Activated T-cell treated with anti-CD3 and anti-CD28 coated beads, Interleukin-2, amount 50 U/mL, for 1 hour (primary cell): ENCODE measurements at places on chromosomes 7 and 10.

GRCh38 chr10:51272555-51272954, 198.3 kb downstream of the PRKG1 start:
- DNase-seq: no peak

DNA sequence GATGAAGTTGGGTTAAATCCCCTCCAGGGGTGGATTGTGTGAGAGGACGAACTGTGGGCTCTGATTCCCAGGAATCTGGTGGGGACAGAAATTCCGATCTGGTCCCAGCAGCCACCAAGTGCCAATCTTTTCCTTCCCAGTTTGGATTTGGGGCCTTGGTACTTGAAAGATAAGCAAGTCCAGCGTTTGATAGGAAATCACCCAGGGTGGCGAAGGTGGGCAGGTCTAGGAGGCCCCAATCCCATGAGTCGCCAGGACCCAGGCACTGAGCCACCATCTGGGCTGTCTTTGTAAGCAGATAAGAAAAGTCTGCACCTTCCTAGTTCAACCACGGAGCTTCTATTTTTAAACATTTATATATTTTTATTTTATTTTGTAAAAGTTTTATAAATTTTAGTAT, 122.6 kb upstream of the LSM8 start:
- no peak for DNase-seq

- DNase-seq: no peak
Measured at GRCh38 chr7:121608785-121609184, 212.7 kb upstream of the FAM3C start.

- DNase-seq: no peak
Measured at GRCh38 chr7:24501009-24501408, 72.2 kb upstream of the PALS2 start.

GRCh38 chr7:126635545-126635944, 617.2 kb downstream of the GRM8 start:
- DNase-seq: no peak

GRCh38 chr7:4168541-4168940, 513.6 kb upstream of the FOXK1 start:
- no peak for DNase-seq

DNA sequence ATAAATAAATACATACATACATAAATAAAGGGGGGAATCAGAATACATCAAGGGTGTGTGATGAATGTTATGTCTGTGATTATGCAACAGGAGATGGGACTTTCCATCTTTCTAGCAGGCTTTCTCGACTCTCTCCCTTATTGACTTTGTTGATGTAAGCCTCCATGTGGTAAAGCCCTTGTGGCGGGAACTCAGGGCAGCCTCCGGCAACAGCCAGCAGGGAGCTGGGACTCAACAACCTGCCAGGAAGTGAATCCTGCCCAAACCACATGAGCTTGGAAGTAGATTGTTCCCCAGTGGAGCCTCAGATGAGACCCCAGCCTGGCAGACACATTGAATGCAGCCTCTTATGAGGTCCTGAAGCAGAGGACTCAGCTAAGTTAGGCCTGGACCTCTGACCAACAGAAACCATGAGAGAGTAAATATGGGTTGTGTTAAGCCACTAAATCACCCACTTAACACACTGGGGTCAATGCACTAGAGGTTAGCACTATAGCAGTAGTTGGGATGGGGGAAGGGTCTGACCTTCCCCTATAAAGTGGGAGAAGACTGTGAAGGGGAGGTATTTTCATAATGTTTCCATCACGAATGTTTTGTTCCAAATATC, 104.0 kb downstream of the JCAD start:
- no peak for DNase-seq

- no peak for DNase-seq
Measured at GRCh38 chr10:34681933-34682332, 133.2 kb downstream of the PARD3 start.

DNA sequence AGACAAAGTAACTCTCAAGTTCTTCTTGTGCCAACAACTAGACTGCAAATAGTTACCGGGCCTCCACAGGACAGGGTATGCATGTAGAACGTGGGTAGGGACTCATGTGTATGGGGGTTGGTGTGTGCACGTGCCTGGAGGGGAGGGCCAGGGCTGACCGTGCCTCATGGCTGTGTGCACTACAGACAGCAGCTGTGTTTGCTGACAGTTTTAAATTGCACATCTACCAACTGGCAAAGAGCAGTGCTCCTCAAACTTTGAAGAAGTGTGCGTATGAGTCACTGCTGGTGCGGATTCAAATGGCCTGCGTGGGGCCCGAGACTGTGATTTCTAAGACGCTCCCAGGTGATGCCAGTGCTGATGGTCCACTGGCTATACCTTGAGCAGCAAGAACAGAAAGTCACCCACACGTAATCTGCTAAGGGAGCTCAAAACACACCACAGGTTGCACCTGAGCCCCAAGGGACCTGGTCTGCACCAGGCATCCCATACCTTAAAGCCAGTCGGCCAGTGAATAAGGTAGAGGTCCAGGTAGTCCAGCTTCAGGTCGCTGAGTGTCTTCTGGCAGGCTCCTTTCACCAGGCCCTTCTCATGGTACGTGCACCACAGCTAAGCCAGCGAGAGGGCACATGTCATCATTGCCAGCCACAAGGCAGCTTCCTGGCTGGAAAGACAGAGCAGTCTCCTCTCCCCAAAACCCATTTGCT, 8.5 kb downstream of the AKR1B1 start:
- DNase-seq: no peak

GRCh38 chr10:100889546-100889945, 23.2 kb upstream of the SLF2 start:
- no peak for DNase-seq

DNA sequence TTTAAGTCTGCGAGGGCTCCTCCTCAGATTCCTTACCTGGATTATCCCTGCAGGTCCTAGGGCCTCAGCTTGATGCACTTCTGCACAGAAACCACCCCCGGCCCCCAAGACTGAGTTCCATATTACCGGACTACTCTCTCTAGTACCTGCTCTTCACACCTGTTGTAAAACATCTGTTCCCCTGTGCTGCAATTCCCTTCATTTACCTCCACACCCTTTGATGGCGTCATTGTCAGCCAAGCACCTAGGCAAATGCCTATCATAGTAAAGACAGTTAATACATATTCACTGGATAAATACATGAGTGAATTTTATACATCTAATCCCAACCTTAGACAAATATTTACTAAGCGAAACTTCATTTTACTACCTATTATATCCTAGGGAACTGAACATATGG, 275.5 kb downstream of the PLXDC2 start:
- DNase-seq: no peak

DNA sequence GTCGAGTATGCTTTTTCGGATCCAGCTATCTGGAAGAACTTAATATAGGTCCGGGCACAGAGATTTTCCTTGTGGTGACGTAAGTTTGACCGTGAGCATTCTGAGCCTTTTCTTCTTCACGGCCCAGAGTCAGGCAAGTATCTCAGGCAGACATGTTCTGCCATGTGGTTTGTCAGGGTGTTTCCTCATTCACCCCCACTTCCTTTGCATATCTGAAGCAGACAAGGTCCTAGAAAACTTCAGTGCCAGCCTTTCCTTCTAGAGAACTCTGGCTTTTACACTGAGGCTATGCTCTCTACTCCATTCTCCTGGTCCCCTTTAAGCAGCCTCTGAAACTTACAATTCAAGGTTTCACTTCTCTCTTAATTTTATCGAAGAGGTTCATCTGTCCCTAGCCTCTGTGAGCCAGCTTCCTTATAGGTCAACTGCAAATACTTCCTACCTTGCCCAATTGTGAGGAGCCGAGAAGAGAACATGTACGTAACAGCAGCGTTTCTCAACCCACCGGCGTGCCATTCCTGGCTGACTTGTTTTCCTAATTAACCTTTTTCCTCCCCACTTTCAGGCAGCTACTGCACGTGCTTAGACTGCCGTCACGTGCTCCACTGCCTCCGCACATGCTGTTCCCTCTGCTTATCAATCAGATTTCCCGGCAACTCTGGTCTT, 47.3 kb downstream of the CDCA7L start:
- DNase-seq: no peak

DNA sequence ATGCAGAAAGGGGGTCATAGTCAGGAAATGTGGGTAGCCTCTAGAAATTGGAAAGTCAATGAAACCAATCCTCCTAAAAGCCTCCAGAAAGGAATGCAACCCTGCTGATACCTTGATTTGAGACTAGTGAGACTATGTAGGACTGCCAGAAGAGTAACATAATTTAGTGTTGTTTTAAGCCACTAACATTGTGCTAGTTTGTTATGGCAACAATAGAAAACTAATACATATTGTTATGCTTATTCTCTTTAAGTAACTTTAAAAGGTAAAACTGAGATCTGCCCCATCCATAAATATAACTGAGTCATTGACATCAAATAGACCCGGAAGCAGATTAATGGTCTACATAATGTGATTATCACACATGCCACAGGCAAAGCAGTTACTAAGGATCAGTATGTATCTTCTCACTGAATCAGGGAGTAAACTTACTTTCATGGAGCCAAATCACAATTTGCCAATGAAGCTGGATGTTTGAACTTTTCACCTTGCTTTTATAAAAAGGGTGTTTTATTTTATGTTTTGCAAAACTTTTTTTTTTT, 146.4 kb upstream of the TMEM106B start:
- no peak for DNase-seq

DNA sequence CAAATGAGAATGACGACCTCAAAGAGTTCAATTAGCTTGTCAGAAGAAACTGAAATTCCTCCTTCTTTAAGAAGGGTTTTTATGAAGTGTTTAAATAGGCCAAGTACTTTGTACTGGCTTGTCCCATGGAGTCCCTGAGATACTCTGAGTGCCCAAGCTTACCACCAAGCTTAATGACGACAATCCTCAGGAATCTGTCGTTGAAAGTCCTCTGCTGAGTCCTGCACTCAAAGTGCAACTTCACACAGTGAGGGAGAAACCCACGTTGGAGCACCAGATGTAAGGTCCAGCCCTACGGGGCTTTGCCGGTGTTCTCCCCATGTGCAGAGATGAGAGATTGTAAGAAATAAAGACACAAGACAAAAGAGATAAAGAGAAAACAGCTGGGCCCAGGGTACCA, 42.8 kb upstream of the AKR1C2 start:
- no peak for DNase-seq

DNA sequence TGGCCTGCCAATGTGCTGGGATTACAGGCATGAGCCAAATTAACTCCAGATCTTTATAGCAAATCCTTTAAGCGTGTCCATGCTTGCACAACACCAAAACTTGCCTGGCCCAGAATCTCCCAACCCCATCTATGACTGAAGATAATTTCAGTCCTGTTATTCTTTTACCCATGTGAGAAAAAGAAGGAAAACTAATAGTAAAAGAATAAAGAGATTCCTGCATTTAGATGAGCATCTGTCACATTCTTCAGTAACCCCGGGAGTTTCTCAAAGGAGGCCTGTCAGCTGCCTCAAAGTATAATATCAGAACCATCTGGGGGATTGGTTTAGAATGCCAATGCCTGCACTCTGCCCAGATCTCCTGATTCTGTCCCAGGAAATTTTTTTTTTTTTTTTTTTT, 158.1 kb upstream of the KMT2E start:
- no peak for DNase-seq

- DNase-seq: no peak
Measured at GRCh38 chr10:120950051-120950561, 98.9 kb downstream of the WDR11 start.

- no peak for DNase-seq
Measured at GRCh38 chr7:151342811-151343210, 1.2 kb downstream of the NUB1 start.
